Stimulated activated CD4-positive, alpha-beta T cell treated with anti-CD3 and anti-CD28 coated beads, Interleukin-4, amount 100 ng/mL, for 48 hours (primary cell): ENCODE measurements at places on chromosomes 11 and 22.

GRCh38 chr11:111801135-111801534, 34.9 kb upstream of the PPP2R1B start:
- DNase-seq = no peak

GRCh38 chr11:45374130-45374529, 88.0 kb upstream of the SYT13 start:
- no peak for DNase-seq

DNA sequence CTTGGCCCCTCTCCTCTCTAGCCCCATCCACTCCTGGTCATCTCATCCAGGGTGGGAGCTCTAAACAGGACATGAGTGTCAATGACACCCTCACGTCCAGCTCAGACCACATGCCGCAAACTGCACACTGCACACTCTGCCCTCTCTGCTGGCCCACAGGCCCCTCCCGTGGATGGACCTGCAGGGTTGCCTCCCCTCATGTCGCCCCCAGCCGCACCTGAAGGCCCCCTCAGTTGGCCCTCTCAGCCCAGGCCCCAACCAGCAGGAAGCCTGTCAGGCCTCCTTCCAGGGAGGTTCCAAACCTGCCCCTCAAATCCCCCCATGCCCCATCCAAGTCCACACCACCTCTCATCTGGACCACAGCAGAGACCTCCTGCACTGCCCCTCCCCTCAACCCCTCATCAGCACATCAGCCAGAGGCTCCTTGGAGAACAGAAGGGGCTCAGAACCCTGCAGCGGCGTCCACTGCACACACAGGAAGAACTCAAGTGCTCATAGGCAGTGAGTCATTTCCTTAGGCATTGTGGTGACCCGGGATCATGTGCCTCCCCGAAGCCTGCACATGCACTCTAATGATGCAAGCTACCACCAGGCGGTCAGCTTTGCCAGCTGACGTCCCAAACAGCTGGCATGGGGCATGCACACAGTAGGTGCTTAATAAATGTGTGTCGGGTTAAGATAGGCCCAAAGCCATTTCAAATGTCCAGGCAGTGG, 12.9 kb upstream of the CDKN1C start:
- DNase-seq = peak; percentile 30

DNA sequence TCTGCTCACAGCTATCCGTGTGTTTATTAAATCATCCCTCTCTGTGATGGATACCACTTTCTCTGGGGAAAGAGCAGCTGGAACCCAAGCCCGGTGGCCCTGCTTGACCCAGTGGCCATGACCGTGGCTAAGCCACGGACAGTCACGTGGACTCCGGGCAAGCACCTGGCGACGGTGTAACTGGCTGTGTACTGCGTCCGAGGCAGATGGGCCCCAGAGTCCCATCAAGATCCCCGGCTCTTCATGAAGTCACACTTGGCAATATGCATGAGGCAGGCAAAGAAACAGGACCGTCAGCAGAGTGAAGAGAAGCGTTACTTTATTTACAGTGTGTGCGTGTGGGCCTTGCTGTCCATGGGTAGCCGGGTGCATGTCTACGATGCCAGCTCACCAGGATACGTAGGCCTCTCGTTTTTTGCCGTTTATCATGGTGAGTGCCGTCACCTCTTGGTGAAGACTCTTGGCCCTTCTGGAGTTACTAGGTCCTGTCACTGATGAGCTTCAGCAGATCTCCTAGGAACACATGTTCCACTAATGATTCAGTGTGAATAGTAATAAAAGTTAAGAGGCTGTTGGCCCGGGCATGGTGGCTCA, 366.3 kb downstream of the TBC1D22A start:
- DNase-seq = no peak

DNA sequence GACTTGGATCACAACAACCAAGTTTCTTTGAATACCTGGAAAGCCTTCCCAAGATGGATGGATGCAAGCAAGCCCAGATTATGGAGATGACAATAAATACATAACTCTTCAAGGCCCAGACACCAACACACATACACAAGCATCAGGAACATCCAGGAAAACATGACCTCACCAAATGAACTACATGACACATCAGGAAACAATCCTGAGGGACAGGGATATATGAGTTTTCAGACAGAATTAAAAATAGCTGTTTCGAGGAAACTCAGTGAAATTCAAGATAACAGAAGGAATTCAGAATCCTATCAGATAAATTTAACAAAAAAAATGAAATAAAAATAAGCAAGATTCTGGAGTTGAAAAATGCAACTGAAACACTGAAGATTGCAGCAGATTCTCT, 659.4 kb downstream of the METTL15 start:
- no peak for DNase-seq

DNA sequence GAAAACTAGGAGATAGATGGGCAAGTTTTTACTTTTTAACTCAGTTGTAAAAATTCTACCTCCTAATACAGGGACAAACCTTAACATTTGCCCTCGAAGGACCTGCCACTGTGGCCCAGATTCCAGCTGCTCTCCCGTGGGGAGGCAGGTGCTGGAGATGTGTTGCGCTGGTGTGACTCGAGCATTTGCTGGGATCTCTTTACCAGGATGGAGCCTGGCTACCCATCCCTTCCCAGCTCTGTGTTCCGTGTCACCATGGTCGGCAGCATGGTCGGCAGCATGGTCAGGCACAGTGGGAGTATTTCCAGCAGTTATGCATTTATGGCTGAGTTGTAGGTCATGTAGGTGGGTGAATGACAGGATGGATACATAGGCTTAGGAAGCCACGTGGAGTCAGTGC, 41.1 kb downstream of the OTOG start:
- no peak for DNase-seq

- no peak for DNase-seq
These were observed 561.0 kb downstream of the LUZP2 start for GRCh38 chr11:25057861-25058260.

GRCh38 chr22:23216461-23217170, 36.3 kb downstream of the BCR start:
- DNase-seq = peak; percentile 50

- DNase-seq = no peak
These were observed 47.8 kb upstream of the OR5P2 start for GRCh38 chr11:7844521-7844920.

DNA sequence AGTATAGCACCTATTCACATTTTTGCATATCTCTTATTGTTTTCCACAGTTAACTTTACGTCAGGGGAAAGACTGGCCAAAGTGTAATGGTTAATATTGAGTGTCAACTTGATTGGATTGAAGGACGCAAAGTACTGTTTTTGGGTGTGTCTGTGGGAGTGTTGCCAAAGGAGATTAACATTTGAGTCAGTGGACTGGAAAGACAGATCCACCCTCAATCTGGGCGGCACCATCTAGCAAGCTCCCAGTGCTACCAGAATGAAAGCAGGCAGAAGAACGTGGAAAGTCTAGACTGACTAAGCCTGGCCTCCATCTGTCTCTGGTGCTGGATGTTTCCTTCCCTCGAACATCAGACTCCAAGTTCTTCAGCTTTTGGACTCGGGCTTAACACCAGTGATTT, 1900.7 kb upstream of the RAG2 start:
- DNase-seq = no peak

GRCh38 chr11:23727387-23727786, 769.5 kb upstream of the LUZP2 start:
- DNase-seq = no peak

DNA sequence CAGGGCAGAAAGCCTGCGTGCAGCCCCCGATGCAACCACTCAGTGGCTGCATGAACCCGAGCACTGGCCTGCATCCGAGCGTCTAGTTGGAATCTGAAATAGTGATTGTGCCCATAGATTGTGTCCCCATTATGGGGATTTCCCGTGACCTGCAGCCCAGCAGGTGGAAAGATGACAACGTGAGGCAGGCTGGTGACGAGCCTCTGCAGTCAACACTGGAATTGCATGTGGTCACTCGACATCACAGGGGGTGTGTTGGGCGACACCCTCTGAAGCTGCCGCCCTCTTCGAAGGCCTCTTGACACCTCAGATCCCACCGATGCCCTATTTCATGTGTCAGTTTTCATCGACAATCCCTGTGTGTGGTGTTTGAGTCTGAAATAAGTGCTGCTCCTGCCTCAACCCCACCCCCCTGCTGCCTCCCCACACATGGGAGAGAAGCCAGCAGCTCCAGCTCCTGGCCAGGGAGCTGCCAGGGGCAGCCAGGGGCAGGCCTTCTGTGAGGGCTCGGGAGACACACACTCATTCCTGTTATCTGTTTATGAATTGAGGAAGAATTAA, 172.0 kb upstream of the B3GAT1 start:
- DNase-seq = no peak

DNA sequence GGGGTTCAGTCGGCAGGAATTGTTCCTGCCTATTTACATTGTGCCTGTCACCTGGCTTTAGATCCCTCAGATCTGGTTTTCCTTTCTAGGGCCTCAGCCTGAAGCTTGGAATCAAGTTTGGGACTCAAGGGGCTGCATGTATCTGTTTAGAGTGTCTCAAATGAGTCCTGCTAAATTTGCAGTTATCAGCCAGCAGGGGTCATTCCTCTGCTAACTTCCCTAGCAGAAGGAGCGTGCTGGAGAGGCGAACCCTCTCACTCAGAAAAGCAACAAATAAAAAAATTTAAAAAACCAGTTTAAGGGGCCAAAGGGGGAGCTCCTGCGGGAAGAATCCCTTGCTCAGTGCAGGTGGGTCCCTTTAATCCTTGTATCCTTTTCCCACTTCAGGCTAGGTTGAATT, 1220.2 kb downstream of the JRKL start:
- no peak for DNase-seq

- no peak for DNase-seq
These were observed 38.2 kb downstream of the ADAMTS8 start for GRCh38 chr11:130390071-130390758.

DNA sequence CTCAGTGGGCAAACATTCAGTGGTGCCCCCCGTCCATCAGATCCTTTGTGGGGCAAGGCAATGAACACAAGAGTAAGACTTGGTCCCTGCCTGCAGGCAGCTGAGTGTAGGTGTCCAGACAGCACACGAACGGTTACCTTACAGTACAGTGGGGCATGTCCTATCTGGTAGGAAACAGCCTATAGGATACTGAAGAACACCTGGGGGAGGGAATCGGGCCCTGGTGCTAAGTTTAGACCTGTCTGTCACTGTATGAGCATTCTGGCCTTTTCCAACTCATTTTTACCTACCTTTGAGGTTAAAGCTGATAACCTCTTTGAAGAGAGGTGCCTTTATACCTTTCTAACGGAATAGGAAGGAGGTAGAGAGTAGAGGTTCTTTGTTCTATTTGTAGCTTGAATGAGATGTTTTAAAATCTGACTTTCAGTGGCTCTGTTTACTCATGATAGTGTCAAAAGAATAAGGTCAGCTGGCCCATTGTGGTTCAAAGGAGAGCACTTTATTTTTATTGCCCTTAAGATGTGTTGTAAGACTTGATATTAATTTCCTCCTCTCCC, 8.9 kb downstream of the ZNRF3 start:
- DNase-seq = no peak

DNA sequence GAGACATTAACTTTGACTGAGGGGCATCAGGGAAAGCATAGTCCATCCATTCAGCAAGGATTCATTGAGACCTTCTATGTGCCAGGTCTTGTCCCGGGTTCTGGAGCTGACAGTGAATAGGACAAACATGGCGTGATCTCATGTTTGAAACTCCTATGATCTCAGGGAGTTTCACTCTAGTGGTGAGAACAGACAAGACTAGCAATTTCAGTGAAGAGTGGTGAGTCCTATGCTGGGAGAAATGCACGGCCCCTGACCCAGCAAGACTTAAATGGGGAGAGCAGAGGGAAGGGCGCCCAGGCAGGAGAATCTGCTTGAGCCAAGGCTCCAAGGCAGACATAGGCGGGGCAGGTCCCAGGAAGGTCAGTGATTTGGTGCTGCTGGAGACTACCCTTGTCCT, 155.7 kb downstream of the CEP164 start:
- DNase-seq = no peak

DNA sequence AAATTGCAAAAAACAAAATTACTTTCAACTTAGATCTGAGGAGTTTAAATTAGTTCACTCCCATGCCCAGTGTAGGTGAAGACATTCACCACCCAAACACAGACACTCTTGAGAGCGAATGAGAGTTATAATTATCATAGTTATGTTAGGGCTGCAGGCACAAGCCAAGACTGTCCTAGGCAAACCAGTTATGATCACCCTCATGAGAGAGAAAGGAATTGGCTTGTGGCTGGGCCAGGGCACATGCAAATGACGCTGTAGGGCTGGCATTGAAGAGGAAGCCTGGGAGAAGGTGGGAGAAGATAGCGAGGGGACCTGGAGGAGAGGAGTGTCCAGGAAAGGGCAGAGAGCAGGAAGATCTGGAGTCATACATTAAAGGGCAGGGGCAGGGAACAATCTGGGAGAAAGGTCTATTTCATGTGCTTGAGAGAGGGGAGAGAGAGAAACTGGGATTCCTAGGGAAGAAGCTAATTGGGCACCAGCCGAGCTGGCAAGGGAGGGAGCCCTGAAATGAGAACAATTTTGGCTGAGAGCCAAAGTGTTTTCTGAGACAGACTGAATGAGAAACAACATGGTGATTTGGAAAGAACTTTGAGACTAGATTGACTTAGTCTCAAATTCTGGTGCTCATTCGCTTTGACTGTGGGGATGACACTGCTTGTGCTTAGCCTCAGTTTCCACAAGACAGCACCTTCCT, 279.9 kb downstream of the KIRREL3 start:
- DNase-seq = no peak

- DNase-seq = no peak
These were observed 21.2 kb upstream of the TMEM218 start for GRCh38 chr11:125132596-125132995.

- DNase-seq = no peak
These were observed 1191.9 kb downstream of the BRD1 start for GRCh38 chr22:48635816-48636215.

DNA sequence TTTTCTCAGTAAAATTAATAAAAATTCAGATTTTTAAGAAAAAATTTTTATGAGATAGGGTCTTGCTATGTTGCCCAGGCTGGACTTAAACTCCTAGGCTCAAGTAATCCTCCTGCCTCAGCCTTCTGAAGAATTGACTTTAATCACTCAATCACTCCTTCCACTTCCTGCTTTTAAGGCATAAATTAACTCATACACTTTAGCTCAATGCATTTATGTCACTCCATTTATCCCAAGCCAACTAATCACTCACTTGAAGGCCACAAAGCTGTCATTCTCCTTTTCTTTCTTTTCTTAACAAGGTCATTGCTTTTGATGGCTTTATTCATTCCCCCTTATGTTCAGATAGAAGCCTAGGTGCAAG, 877 bp downstream of the ALG9 start:
- no peak for DNase-seq

- DNase-seq = no peak
These were observed 6.1 kb downstream of the MAPK1 start for GRCh38 chr22:21861264-21861848.

GRCh38 chr11:71067753-71068152, 184.6 kb downstream of the SHANK2 start:
- no peak for DNase-seq

- no peak for DNase-seq
These were observed 15.6 kb downstream of the PCF11 start for GRCh38 chr11:83172551-83172950.
